ENCODE measurements at places on chromosomes 3 and 15. TPM values are rescaled to one million over a fixed set of nuclear protein-coding genes. Genes with fewer than 3 reads are reported as not detected.

Gene REC114
- total RNA-seq = not detected

Gene MME
- 3.8 TPM for total RNA-seq

Gene XCR1
- total RNA-seq = not detected

Gene C3orf85
- not detected for total RNA-seq

Gene CAMK1
- 51.8 TPM for total RNA-seq

Gene PROS1
- total RNA-seq = 11.1 TPM

Gene AMT
- 0.15 TPM for total RNA-seq

Gene ABCC5
- total RNA-seq = 5.4 TPM

Gene GRM2
- total RNA-seq = not detected

Gene FBXO45
- total RNA-seq = 11.1 TPM

Gene DUOXA2
- total RNA-seq = not detected

Gene NEO1
- 0.49 TPM for total RNA-seq

Gene LTK
- 0.73 TPM for total RNA-seq

Gene CYP1A2
- not detected for total RNA-seq

Gene GRM7
- not detected for total RNA-seq

Gene CIB2
- 0.27 TPM for total RNA-seq

Gene LCTL
- total RNA-seq = not detected

Gene CLDN16
- total RNA-seq = 0.39 TPM

Gene CCR8
- total RNA-seq = not detected

Gene CELF6
- total RNA-seq = 0.13 TPM

Gene CATSPER2
- total RNA-seq = 0.33 TPM

Gene CHST2
- 12.3 TPM for total RNA-seq

Gene CHP1
- total RNA-seq = 82.7 TPM

Gene HYAL3
- 15.1 TPM for total RNA-seq

Gene AADAC
- 0.87 TPM for total RNA-seq

Gene STRIT1
- not detected for total RNA-seq

Gene DAPK2
- total RNA-seq = 4.0 TPM

Gene CORO2B
- 3.7 TPM for total RNA-seq

Gene ARPP21
- not detected for total RNA-seq

Gene AGBL1
- not detected for total RNA-seq

Gene FSTL1
- 244 TPM for total RNA-seq

Gene ANKRD34C
- not detected for total RNA-seq

Gene ENTPD3
- not detected for total RNA-seq

Gene GOLGA8R
- total RNA-seq = not detected

Gene TRPM1
- 0.60 TPM for total RNA-seq

Gene ZNF639
- total RNA-seq = 37.6 TPM

Gene CFAP44
- 0.53 TPM for total RNA-seq

Gene DLEC1
- total RNA-seq = not detected

Gene CCR9
- not detected for total RNA-seq

Gene CFAP20DC
- total RNA-seq = 3.3 TPM

Gene ZBBX
- total RNA-seq = not detected

Gene MCF2L2
- total RNA-seq = 0.15 TPM

Gene EFL1
- total RNA-seq = 23.5 TPM
